ENCODE measurements at places on chromosomes 3 and 15.

DNA sequence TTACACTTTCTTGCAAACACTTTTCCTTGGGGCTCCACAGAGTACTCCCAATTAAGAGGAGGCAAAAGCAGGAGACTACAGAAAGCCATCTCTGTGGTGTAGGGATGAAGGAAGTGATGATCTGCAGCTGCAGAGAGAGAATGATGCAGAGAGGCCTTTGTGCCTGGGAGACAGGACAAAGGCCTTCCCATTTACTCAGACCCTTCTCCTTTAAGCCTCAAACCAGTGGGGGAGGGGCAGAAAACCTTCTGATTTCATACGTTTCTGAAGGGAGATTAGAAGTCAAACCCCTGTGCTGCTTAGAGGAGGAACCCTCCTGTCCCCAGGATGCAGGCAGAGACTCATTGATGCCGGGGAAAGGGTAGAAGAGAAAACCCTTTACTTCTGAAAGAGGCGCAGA lies 130.8 kb downstream of the NEO1 start:
- no peak for DNase-seq

DNA sequence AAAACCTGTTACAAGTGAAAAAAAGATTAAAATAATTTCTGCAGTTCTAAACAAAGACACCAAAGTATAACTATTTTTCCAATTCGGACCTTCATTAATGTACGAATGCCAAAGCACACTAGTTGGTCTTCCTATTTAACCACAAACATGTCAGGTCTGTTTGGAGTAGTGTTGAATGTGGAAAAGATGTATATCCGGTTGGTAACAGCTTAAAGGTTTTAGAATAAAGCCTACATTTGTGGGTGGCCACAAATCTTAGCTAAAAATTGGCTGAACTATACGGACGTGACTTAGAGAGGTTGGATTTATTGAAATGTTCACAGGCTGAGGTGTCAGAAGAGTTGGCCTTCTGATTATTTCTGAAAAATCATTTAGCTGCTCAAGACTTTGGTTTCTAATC lies 78.4 kb downstream of the FSIP1 start:
- DNase-seq: no peak

- DNase-seq: no peak
Observed at GRCh38 chr3:150170852-150171520, 200.3 kb upstream of the PFN2 start.

- DNase-seq: no peak
Observed at GRCh38 chr3:12974334-12974733, 98.9 kb downstream of the IQSEC1 start.

- no peak for DNase-seq
Observed at GRCh38 chr3:61565569-61565968, 4.2 kb downstream of the PTPRG start.

DNA sequence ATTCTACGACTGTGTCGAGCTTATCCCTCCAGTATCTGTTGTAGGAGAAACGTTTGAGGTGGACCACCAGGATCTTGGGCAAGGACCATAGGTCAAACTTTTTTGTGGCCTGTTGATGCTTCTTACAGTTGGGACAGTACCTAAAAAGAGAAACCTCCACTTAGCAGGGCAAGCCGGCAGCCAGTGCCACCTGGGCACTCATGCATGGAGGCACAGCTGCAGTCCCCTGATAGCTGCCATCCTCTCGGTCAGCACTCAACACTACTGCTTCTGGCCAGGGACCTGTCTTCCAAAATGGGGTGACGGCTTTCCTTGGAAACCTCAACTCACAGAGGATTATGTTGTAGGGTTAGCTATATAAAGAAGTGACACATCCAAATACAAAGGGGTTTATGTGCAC lies 7.0 kb upstream of the C3orf62 start:
- DNase-seq: no peak

GRCh38 chr15:65062726-65063125 lies 5.1 kb downstream of the RASL12 start:
- no peak for DNase-seq

DNA sequence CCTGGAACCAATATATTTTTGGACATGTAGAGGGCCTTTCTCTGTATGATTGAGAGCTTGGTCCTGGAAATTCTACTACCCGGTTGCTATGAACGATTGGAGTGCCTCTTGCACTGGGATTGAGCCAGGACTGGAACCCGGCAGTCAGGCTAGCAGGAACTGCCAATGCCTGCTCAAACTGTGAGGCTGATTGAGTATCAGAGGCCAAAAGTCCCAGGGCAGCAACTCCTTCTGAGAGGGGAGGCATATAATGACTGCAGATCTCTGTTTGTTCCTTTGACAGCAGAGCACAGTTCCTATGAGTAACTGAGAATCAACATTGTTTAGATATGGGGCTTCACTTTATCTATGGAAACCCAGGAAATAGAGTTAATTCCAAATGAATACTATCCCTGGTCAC lies 12.9 kb downstream of the IQCH start:
- DNase-seq: no peak

- no peak for DNase-seq
Observed at GRCh38 chr15:84631706-84632272, 22.3 kb downstream of the WDR73 start.

DNA sequence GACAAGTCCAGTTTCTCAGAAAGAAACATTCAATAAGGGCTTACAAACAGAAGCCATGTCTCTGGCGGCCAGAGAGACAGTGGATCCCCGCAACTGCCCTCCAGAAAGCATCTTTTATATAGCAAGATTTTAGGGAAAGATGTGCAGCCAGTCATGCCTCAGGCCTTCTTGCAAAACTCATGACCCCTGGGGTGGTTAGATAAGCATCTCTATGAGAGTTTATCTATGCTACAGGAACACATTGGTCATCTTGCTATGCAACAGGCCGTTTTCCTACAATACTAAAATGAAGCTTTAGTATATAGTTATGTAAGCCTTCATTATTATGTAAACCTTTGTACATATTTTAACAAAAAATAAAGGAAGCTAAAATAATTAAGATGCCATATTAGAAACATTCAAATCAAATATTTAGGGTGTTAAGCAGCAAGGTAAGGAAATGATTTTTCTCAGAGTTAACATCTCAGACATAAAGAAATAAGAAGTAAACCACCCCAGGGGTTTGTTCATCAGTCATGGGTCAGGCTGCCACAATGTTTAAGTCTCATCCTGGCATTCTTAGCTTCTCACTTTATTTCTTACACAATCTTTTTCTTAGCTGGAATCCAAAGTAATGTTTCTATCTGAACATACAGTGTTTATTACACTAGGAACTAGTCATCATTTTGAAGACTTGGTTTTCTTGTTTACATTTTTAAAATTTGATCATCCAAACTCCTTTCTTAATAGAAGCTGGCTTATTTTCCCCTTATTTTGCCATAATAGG lies 6.3 kb upstream of the FSIP1 start:
- DNase-seq: no peak

DNA sequence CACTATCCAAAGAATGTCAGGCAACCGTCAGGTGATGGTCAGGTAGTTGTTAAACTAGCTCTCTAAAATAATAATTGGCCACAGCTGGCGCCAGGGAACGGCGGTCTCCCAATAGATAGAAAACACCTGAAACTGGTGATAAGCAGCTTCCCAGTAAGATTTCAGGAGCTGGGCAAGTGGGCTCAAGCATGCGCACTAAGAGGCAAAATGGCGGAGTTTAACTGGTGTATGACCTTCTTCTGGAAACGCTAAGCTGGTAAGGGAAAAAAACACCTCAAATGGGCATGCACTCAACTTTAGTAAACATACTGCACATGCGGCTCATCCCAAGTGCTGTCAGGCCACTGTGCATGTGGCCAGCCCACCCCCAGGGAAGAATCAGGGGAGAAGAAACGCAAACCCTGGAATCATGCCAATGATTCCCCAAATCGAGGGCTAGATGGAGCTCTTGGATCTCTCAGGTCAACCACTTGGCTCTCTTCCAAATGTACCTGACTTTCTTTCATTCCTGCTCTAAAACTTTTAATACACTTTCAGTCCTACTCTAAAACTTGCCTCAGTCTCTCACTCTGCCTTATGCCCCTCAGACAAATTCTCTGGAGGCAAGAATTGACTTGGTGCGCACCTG lies 195.0 kb downstream of the ZNF621 start:
- DNase-seq: no peak

DNA sequence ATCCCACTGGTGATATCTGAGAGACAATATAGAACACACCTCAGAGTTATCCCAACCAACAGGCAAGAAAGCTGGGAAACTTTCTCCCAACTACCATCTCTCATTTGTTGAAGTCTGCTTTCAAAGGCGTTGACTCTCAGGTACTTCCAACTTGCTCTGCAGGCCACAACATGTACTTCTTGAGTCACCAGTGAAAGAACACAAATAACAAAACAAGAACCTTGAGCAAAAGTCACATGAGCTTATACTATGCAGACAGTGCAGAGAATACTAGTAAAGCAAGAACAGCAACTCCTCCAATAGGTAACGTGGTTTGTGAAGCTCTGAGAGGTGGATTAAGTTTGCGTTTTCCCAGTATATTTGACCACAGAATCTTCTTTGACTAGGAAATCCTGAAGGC lies 20.6 kb downstream of the SNTN start:
- DNase-seq: no peak
